Left lung (tissue), 14 donors: ENCODE measurements at places on chromosomes 2 and 18.

DNA sequence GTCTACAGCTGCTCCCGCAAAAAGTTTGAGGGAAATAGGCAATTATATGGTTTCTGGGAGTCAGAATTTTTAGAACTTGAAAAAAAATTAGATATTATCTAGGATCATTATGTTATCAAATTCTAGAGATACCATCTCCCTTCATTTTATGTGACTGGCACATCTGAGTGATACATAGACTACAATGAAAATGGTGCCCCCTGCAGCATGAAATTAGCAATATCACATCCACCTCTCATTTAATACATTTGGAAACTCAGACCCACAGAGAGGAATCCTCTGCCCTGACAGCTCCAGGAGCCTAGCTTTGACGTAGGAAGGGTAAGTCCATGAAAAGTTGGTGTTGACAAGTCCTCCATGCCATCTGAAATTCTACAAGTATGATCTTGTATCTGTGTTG lies 381.6 kb downstream of the SUCLG1 start:
- no peak for DNase-seq

DNA sequence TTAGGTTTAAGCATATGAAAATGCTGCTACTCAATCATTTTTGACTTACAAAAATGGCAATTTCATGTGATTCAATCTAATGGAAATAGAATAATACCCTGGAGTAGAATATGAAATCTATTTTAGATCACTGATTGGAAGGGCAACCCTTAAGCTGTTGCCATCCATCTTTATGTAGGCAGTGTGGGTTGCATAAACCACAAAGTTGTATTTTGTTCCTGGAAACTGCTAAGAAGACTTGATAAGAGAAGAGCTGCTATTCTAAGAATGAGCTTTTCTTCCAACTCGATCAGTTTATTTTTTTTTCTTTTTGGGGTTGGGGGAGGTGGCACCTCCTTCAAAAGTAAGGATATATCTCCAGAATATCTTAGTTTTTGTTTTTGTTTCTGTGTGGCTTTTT lies 60.2 kb downstream of the CAVIN2 start:
- no peak for DNase-seq

- DNase-seq, result no peak
Observed at GRCh38 chr18:73264562-73264921, 396.8 kb upstream of the NETO1 start.

DNA sequence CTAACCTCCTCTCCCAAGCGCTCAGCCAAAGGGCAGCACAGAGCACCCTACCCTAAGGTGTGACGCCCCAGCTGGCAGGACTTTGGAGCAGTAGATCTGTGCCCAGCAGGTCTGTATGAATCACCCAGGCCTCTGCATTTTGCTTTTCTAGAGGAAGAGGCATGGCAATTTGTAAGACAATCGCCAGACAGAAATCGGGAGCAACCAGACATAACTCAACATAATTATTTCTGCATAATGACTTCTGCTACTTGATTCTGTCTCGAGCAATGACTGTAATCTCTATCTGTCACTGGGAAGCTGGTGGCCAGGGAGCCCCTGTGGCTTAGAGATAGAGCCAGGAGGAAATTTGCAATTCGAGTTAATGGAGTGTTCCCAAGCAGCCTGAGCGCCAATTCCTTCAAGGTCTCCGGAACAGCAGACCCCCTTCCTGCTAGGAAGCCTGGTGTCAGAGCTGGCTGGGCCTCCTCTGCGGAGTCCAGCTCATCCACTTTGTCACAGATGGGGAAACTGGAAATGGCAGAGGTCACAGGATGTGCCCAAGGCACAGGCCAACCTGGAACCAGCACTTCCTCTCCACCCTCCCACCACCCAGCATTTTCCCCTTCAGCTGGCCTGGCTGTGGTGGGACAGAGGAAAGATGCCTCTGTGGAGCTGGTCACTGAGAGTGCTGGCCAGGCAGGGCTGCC lies 55.0 kb downstream of the ODC1 start:
- no peak for DNase-seq

DNA sequence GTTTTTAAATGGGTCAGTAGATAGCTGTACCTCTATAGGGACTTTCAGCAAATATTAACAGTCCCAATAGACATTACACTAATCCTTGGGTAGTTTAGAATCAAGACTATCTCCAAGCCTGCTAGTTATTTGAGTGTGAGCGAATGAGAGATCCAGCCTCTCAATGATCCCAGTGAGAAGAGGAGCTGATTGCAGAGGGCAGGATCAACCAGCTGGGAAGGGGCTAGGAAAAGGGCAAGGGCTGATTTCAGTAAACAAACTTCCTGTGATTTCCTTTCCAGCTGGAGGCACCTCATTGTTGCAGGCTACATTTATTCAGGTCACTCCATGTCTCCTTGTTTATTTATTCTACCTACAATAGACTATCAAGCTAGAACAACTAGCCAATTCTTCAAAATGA lies 84.1 kb upstream of the CTNNA2 start:
- DNase-seq, result no peak

DNA sequence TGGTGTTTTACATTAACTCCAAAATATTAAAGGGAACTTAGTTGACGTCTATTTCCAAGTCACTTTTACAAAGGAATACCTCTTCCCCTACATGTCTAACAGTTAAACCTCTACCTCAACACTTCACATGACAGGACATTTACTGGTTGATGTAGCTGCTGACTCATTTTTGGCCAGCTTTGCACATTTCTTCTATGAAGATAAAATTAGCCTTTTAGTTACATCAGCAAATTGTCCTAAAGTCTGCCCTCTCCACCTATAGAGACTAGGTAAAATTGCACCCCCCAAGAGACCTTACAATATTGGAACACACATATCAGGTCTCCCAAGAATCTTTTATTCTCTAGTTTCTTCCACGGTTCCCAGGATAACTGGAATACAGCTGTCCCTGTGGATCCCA lies 10.1 kb upstream of the CERS6 start:
- no peak for DNase-seq

GRCh38 chr2:62089658-62090057 lies 106.3 kb upstream of the B3GNT2 start:
- DNase-seq, result no peak

DNA sequence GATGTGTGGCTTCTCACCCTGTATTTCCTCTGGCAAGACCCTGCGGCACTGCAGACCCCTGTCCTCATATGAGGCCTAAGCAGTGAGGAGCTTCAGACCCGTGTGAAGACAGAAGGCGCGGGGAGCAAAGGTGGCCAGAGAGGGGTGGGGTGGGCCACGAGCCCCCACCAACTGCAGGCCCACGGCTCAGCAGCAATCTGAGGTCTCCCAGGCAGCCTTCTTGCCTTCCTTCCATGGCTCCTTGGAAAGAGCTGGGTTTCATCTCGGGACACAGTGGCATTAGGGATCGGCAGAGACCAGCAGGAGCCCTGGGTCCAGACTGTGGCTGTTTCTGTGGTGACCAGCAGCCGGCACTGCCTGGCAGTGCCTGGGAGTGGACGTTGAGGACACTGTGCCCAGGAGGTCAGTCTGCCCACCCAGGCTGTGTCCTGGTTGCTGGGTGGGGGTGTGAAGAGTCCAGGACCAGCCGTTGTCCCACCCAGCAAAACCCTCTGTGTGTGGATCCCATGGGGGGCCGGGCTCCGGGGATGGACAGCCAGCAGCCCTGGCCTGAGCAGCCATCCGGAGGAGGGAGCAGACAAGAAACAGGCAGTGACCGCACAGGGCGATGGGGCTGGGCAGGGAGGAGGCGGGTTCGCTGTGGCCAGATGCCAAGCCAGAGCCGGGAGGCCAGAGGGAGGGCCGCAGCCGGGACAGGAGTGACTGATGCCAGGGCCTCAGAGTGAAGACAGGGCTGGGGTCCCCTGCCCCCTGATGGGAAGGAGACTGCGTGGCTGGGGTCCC lies 73.8 kb downstream of the RRM2 start:
- peak; percentile 17 for DNase-seq
